Myocyte (in vitro differentiated cells): ENCODE measurements at places on chromosomes 7 and 10. TPM values are rescaled to one million over a fixed set of nuclear protein-coding genes. Genes with fewer than 3 reads are reported as not detected.

The ARHGEF35 gene
- total RNA-seq = 0.21 TPM in 2 replicates

The CCDC3 gene
- total RNA-seq = 51.0 and 82.5 TPM in 2 replicates

The ZNF239 gene
- 1.7 and 3.6 TPM in 2 replicates for total RNA-seq

The SLC26A3 gene
- total RNA-seq = not detected in 2 replicates

The AKR1C4 gene
- not detected in 2 replicates for total RNA-seq

- DNase-seq = no peak
Observed at GRCh38 chr10:97771913-97772823, at the start of gene SFRP5. Gene SFRP5, minus strand, starts transcription at chr10:97771999. Its CDS starts 166 bp downstream, at chr10:97771833.

DNA sequence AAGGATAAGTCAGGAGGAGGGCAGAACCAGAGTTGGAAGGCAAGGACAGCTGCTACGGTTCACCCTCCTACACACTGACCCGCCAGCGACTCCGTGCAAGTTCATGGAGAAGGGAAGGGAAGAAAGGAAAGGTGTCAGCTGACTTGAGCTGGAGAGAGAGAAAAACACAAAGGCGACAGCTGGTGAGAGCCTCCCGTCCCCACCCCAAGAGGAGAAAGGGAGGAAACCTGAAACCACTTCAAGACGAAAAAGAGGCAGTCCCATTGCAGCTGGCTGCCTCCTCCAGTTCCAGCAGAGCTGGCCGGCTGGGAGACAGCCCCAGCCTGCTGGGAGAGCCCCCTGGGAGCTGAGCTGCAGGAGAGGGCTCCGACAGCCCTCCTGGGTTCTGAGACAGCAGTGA, 75.2 kb downstream of the PARD3 start:
- DNase-seq = peak; percentile 99

GRCh38 chr7:135275971-135276580, 42.4 kb downstream of the STRA8 start:
- no peak for DNase-seq

DNA sequence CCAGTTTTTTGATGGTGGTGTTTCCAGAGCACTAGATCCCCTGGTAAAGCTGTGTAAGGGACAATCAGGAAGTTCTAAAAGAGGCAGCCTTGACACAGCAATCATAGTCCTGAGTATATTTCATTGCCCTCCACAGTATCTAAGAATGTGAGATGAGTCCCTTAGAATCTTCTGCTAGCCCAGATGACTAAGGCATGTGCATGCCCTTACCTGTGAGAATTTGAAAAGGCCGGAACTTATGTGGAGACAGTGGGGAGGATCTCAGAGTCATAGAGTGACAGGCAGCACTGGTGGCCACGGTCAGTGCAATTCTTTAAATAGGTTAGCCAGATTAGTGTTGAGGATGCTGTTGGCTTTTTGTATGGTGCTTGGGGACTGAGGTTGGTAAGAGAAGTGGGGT, 361.4 kb upstream of the VSTM2A start:
- no peak for DNase-seq

DNA sequence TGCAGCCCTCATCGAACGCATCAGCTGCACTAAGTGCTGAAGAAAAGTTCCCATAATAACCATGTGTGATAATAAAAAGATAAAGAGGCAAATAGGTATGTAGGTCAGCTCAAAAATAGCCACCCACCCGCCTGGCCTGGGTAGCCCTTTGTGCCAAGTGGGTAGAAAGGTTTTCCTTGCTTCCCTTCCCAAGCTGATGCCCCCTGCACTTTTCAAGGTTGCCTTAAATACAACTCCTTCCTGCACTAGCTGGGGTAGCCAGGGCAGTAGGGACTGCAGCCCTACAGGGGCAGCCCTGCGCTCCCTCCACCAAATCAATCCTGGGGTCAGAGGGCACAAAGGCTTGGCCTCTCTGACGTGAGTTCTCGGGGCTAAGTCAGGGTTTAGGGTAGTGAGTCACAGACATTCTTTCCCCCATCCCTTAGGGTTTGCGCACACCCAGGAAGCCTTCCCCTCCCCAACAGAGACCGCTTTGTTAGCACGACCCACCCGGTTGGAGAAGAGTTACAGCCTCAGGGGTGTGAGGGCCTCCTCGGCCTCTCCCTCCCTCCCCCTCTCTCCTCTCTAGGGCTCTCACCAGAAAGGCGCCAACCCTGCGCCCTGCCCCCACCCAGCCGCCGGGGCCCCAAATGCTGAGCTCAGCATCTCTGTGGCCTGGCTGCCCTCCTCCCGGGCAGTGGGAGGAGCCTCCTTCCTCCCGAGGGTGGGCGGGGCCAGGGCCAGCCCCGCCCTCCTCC, 13.3 kb upstream of the DDIT4 start:
- peak; percentile 79 for DNase-seq

GRCh38 chr7:15314922-15315321, 246.9 kb downstream of the AGMO start:
- no peak for DNase-seq

- DNase-seq = peak; percentile 70
Observed at GRCh38 chr7:27364344-27364758, 121.7 kb downstream of the EVX1 start.

DNA sequence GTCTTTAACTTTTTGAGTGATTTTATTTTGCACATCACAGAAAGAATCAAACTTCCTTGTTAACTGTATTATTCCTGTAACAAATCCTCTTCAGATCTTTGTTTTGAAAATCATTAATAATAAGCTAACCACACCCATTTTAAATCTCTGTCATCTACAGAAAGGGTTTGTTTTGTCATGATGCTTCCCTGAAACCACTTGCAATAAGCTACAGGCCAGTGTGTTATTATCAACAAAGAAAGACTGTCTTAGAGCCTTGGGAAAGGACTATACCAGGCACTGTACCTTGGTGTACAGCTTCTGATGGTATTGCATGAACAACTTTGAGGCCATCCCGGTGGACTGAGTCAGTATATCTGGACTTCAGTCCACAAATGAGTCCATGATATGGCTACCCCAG, 145.3 kb upstream of the FAM3C start:
- DNase-seq = no peak

DNA sequence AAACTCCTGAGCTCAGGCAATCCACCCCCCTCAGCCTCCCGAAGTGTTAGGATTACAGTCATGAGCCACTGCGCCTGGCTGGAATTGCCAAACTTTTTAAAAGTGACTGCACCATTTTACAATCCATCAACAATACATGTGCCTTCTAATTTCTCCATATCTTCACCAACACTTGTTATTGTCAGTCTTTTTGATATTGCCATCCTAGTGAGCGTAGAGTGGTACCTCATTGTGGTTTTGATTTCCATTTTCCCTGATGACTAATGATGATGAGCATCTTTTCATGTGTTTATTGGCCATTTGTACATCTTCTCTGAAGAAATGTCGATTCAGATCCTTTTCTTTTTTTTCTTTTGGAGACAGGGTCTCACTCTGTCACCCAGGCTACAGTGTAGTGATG, 21.7 kb upstream of the STRIP2 start:
- no peak for DNase-seq

- DNase-seq = no peak
Observed at GRCh38 chr7:77765481-77765880, 32.8 kb downstream of the TMEM60 start.

DNA sequence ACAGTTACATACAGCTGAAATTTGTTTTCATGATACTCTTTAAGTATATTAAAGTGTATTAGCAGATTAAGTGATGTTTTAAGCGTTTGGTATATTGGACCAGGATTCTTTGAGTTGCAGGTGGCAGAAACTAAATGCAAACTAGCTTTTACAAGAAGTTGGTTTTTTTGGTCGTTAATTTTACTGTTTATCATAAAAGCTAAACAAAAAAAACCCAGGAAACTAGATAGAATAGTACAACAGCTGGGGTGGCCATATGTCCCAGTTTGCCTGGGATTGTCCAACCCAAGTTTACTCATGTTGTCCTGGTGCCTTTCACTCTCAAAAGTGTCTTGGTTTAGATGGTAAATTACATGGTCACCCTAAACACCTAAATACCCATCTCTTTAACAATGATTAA, 108.7 kb downstream of the PHTF2 start:
- DNase-seq = no peak

GRCh38 chr7:103336761-103337160, 7.8 kb downstream of the DNAJC2 start:
- no peak for DNase-seq

- no peak for DNase-seq
Observed at GRCh38 chr10:86905429-86905828, 52.0 kb downstream of the MMRN2 start.

DNA sequence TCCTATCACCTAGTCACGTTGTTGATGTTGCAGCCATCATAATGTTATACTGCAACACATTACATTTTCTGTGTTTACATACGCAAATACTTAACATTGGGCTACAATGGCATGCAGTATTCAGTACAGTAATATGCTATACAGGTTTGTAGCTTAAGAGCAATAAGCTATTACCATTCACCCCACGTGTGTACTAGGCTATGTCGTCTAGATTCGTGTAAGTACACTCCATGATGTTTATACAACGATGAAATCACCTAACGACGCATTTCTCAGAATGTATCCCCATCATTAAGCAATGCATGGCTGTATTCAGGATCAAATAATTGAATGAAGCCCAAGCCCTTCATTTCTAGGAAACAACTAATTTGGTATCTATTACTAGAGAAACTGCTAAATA, 43.4 kb upstream of the C1GALT1 start:
- DNase-seq = no peak

- no peak for DNase-seq
Observed at GRCh38 chr10:110967009-110967630, 47.7 kb downstream of the SHOC2 start.

- no peak for DNase-seq
Observed at GRCh38 chr10:8272794-8273425, 218.4 kb downstream of the GATA3 start.

- DNase-seq = peak; percentile 26
Observed at GRCh38 chr7:113652501-113652900, 266.3 kb downstream of the PPP1R3A start.

DNA sequence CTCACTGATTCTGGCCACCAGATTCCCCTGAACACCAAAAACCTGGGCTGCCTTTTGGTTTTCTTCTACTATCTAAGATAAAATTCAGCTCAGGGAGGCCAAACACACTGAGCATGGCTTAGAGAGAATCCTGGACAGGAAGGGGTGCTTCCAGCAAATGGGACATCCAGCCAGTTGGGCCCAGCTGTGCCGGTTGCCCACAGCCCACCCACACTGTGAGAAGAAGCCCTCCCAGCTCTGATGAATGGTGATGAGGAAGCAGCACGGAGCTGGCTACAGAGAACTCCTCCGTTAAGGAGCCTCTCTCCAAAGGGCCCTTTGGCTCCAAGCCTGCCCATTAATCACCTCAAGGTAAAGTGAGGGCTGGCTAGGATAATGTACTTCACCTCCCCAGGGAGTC, 15.9 kb downstream of the LRRC18 start:
- no peak for DNase-seq
